IMR-90 (cell line): ENCODE measurements at places on chromosomes 7 and 10.

DNA sequence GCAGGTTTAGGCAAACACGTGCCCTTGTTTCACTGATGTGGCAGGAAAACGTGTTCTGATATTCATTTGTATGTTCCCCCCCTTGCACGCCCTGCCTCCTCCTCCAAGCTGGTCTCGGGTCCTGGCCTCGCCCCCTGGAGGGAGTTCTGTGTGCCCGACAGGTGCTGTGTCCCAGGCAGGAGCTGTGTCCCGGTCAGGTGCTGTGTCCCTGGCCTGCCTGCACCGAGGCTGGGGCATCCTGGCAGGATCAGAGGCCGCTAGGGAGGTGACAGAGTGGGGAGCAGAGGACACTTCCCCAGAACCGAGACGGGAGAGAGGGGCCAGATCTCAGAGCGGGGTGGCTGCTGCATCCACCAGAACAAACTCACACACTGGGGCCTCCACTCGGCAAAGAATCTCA, 45.3 kb downstream of the PRKAG2 start:
- no peak for DNase-seq

GRCh38 chr10:11515596-11516430, 95.6 kb downstream of the USP6NL start:
- peak; percentile 70 for DNase-seq

GRCh38 chr10:71158251-71158650, 54.1 kb upstream of the UNC5B start:
- DNase-seq = no peak

DNA sequence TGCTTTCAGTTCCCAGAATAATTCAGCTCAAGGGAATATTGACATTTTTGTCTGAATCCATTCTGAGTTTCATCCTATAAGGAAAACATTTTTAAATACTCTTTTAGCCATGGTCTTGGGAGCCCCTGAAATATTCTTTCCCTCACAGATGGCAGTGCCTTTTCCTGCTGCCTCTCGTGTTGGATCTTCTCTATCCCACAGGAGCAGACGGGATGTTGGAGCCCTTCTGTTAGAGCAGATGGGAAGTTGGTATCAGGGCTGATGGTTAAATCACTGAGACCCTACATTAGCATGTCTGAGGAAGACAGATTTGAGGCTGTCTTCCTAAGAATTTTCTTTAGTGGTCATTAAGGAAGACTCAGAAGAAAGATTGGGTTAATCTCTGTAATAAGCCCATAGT, 737.8 kb downstream of the LRMDA start:
- DNase-seq = no peak

DNA sequence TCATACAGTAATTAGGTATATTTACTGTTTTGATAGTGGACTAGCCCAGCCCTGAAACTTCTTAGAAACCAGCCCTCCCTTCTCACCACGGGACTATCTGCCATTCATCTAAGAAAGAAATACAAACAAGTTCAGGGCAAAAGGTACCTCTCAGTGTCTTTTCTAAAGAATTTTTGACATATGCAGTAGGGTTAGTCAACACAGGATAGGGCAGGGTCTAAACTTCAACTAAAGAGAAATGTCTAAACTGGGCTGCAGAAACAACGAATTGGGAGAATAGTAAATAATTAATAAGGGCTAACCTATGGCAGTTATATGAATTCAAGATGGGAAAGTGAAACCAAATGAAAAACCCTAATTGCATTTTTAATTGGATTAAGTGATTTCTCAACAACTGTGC, 496.6 kb downstream of the INHBA start:
- DNase-seq = no peak

- no peak for DNase-seq
These were observed 566 bp downstream of the MAD1L1 start for GRCh38 chr7:2231992-2232765.

- no peak for DNase-seq
These were observed 247.5 kb downstream of the ADARB2 start for GRCh38 chr10:1489801-1490200.

DNA sequence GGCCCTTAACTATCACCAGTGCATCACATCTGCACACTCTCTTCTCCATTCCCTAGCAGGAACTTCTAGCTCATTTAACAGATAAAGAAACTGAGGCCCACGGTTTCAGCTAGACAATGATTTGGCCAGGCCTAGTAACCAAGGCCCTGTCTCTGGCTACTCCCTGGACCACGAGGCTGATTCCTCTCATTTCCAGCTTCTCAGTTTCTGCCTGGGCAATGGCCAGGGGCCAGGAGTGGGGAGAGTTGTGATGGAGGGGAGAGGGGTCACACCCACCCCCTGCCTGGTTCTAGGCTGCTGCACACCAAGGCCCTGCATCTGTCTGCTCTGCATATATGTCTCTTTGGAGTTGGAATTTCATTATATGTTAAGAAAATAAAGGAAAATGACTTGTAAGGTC, 13.5 kb downstream of the AQP1 start:
- no peak for DNase-seq
